ENCODE measurements at places on chromosomes 11 and 22. TPM values are rescaled to one million over a fixed set of nuclear protein-coding genes. Genes with fewer than 3 reads are reported as not detected.

GRCh38 chr11:126101251-126101929 is 38.7 kb upstream of the CDON start:
- no peak for DNase-seq

DNA sequence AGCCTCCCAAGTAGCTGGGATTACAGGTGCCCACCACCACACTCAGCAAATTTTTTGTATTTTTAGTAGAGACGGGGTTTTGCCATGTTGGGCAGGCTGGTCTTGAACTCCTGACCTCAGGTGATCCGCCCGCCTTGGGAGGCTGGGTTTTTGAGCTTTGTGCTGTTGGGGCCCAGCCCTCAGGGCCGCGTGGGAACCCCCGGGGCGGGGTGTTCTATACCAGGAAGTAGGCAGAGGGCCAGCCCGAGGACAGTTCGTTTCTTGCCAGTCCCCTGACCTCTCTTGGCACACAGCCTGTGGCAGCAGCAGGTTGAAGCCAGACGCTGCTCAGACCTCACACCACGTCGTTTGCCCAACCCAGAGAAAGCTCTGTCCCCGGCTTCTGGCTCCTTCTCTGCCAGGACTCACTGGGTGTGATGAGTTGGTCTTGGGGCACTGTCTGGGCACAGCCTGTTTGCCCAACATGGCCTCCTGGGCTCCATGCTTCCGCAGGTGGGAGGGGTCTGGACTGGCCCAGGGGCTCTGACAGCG is 24.9 kb upstream of the CHKA start:
- no peak for DNase-seq

- no peak for DNase-seq
These were observed 1.3 kb upstream of the FLRT1 start for GRCh38 chr11:64034411-64034811.

DNA sequence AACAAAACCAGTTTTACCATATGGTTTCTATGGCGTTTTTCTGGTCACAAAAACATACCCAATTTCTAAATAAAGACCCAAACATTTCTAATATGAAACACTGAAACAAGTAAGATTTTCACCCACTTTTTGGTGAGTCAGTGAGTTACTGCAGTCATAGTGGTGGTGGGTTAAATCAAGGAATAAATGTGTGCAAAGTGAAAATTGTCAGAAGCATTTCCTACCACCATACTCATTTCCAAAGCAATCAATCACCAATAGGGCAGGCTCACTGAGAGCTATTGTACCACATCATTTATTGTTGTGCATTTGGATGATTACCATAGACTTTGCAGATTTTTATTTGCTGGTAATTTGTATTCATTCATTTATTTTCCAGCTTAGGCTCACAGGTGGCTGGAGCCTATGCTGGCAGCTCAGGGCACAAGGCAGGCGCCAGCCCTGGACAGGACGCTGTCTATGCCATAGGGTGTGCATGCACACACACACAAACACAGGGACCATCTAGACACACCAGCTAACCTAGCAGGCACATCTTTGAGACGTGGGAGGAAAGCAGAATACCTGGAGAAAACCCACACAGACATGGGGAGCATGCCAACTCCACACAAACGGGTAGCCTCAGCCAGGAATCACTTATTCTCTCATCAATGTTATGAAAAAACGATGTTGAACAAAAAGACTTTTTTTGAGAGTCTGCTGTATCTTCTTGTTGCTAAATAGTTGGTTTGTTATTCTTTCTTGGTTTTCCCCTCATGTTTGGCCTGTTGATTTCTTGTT is 5.1 kb downstream of the FAM118B start:
- DNase-seq, result no peak

DNA sequence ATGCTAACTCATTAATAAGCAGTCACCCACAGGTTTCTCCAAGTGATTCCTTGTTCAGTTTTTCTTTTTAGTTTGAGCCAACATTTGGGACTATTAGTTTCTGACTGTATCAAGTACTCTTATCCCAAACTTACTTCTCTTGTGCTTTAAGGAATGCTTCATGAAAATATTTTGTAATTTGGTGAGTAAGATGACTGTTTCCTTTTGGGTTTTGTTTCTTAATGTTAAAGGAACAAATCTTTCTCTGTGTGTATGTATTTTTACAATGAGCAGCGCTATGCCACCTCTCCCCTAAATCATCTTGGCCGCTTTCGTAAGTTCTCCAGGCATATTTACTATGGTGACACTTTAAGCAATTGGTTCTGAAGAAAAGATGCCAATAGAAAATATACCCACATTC is 72.4 kb downstream of the LDLRAD3 start:
- no peak for DNase-seq

GRCh38 chr11:62340269-62340901 is 3.1 kb downstream of the ASRGL1 start:
- peak; percentile 24 for DNase-seq

DNA sequence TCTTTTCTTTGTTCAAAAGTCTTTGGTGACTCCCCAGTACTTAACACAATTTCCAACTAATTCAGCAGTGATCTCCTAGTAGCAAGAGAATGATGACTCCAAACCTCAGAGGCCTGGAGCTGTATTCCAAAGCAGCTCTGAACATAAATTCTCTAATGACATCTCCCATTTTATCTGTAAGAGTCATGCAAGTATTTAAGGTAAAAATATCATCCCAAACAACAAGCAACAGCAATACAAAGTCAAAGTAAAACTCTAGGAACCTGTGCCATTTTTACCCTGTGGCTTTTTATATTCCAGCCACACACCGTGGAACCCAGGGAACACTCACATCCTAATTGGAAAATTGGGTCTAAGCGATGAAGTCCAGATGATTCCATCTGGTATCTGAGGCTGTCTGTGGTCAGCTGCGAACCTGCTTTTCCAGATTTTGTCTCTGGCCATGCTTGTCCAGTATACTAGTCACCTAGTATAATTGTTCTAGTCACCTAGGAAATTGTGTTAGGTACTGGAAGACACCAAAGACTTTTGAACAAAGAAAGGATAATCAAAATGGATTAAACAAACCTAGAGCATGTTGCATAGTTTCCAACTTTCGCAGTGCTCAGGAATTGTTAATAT is 92.3 kb upstream of the SLC25A18 start:
- no peak for DNase-seq

- no peak for DNase-seq
These were observed 18.7 kb downstream of the ALG12 start for GRCh38 chr22:49899530-49899929.

GRCh38 chr11:47067401-47067800 is 109.3 kb downstream of the ARFGAP2 start:
- DNase-seq, result no peak

DNA sequence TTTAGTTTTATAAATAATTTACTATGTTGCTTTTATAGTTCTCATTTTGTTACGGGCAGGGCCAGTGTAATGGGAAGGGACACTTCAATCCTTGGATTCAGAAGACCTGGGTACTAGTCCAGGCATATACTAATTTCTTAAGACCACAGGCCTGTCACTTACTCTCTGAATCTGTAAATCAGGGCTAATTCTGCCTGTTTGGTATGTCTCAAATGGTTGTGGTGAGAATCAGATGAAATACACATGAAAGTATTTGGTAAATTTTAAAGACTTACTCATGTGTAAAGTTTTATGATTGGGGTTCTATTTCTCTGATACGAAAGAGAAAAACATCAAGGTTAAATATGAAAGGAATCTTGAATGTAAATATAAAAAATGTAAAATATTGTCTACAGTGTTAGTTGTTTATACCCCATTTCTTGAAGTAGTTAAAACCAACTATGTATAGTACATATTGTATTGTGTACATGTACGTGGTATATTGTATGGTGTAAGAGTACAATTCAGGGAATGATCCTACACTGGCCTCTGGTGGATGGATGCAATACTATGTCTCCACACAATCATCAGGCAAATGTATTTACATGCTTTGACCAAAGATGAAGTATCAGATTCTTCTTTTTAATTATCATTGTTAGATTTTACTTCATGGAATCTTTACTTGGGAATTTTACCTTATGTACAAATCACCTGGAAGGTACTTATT is 24.5 kb upstream of the RAG2 start:
- no peak for DNase-seq

DNA sequence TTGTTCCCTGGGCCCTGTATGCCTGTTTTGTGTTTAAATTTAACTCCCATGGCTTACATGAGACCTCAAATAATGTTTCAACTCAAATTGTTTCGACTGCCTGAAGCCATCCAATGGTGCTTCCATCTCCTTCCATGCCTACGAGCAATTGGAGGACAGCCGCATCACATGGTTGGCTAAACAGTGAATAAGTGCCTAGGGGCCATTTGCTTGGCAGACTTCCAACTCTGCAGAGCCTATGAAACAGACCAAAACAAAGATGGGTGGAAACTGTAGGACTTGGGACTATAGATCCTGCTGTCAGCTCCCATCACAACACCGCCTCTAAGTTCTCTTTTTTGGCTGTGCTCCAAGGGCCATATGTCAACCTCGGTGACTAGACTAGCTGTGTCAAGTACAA is 84.1 kb downstream of the PARVA start:
- DNase-seq, result no peak

- peak; percentile 87 for DNase-seq
These were observed at the start of gene SLC25A17 for GRCh38 chr22:40818747-40819598. SLC25A17 (minus strand) TSS chr22:40819346; CDS start chr22:40819248, 98 bp downstream.

DNA sequence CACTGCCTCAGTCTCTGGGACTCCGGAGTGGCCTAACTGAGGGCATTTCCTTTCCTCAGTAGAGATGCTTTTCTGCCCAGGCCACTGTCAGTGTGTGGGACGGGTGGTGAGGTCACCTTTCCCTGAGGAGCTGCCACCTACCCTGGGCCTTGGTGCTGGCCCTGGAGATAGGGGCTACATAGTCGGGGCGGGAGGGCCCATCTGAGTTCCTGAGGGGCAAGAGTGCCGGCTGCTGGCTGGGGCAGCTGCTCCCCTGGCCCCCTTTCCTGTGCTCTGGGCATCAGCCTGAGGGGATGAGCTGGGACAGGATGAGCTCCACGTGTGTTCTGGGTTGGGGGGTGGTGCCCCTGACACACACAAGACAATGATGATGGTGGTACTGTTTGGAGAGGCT is 5.4 kb downstream of the KCNC1 start:
- DNase-seq, result no peak

DNA sequence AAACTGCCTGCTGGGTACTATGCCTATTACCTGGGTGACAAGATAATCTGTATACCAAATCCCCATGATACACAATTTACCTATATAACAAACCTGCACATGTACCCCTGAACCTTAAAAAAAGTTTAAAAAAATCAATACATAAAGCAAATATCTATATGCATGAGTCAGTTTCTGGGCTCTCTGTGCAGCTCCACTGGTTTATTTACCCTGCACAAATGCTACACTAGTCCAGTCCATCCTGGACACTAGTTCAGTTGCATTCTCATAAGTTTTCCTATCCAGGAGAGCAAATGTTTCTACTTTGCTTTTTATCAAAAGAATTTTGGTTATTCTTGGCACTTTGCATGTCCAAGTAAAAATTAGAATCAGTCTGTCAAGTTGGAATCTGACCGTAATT is 99.8 kb upstream of the OLFML1 start:
- DNase-seq, result no peak

DNA sequence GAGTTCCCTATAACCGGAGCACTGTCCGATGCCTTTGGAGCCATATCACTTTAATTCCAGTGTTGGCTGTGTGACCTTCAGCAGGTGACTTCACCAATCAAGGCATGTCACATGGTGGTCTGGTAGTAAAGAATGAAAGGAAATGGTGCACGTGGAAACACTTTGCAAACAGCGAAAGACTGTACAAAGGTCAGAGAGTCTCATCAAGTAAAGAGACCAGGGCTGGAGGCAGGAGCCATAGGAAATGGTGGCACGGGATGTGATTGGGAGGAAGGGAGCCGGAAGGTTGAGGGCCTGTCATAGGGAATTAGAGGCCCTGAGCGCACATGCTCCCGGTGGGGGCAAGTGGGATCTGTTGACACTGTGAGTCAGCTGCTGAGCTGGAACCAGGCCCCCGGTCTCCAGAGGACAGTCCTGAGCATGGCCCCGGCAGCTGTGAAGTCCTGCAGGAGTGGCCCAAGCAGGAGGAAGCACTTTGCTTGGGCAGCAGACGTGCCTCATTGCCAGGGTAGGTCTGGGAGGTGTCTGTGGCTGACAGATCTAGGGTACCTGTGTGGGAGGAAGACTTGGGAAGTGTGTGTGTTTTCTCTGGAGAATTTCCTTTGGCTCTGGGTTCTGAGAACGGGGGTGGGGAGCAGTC is 2.0 kb downstream of the DAGLA start:
- no peak for DNase-seq

DNA sequence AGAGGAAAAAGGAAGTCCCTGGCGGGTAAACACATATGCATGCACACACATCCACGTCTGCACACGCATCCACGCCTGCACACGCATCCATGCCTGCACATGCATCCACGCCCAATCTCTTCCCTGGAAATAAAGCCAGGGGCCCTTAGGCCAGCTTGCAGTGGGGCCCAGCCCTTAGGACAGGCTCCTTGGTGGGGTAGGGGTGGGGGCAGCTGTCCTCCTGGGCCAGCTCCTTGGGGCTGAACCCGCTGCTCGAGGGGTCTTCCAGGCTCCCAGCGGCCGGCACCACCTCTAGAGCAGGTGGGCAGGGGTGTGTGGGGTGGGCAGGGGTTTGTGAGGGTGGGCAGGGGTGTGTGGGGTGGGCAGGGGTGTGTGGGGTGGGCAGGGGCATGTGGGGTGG is 1.9 kb downstream of the C11orf21 start:
- DNase-seq, result no peak

DNA sequence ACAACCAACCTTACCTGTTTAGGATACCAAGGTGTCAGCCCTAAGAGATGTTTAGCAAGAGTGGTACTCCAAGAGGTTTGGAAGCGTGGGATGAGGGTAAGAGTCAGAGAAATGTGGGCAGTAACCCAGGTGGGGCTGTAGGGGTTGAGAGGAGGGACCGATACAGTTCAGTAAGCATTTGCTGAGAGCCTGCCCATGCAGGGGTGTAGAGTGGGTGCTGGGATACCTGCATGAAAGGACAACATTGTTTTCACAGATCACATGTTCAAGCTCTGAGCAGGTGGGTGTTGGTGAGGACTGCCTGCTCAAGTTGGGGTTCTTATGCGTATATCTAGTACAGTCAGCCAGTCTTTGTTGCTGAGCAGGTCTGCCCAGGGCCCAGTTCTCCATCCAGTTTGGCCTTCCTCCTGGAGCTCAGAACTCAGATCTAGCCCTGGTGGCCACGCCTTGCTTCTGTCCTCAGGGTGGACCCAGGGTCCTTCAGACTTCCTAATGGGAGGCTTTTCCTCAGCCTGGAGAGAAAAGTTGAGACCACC is 14.8 kb downstream of the PPFIBP2 start:
- DNase-seq, result no peak

GRCh38 chr11:123690485-123690884 is 36.1 kb upstream of the SCN3B start:
- DNase-seq, result no peak

The HORMAD2 gene
- polyA plus RNA-seq, result not detected

The KLHL35 gene
- polyA plus RNA-seq, result 6.6 TPM

The MB gene
- 215 TPM for polyA plus RNA-seq

The ISX gene
- polyA plus RNA-seq, result not detected

The PANX2 gene
- polyA plus RNA-seq, result 0.14 TPM

The TRIM48 gene
- not detected for polyA plus RNA-seq

The PITPNB gene
- 38.3 TPM for polyA plus RNA-seq

The GVQW3 gene
- polyA plus RNA-seq, result 5.0 TPM
